Effector memory CD4-positive, alpha-beta T cell (primary cell): ENCODE measurements at places on chromosomes 5 and 9.

DNA sequence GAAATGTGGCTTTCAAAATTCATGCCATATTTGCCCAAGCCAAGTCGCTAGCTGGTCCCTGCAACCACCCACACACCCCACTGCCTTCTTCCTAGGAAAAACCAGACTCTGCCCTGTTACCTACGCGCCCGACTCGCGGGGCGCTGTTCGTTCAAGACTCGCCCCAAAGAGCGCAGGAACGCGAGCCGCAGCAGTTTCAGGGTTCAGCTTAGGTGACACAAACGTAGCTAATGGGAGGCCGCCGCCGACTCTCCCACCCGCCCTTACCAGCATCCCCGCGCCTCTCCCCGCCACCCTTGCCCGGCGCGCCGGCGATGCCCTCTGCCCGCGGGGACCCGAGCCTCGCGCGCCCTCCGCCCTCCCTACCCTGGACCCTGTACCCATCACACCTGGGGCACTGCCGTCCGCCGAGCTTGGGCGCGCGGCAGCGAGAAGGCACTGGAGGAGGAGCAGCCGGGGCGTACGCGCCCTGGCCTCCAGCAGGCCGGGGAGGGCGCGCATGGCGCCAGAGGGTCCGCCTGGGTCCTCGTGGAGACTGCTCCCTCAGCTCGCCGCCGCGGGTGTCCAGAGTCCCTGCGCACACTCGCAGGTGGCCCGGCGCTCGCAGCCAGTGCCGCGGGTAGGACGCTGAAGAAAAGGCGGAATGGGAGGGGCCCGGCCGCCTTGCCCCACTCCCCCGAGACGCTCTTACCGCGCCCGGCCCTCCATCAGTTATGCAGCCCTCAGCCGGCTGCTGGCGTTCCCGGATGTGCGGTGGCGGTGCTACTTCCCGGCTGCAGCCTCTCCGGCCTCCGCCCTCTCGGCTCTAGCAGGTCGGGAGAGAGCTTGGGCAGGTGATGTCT lies at the start of gene EMB:
TSS of gene EMB (minus strand) at position 638 of the 842 bp plus-strand sequence. CDS start at position 501, 137 bp downstream.
- peak within 1 kb of the TSS; percentile 93 for H3K4me3 ChIP-seq
- H3K36me3 ChIP-seq = no peaks in the 10 kb centered on the region
- H3K4me1 ChIP-seq = peaks cover 36% of the 10 kb centered on the region
- H3K27me3 ChIP-seq = no peaks in the 10 kb centered on the region
- DNase-seq = peak; percentile 70

- no peak within 1 kb of the TSS for H3K27ac ChIP-seq
- no peaks in the 10 kb centered on the region for H3K36me3 ChIP-seq
- H3K4me3 ChIP-seq = no peak within 1 kb of the TSS
- H3K27me3 ChIP-seq = no peaks in the 10 kb centered on the region
Observed at GRCh38 chr9:104618104-104618503, at the start of gene OR13C9. Gene OR13C9 (minus strand): TSS chr9:104618204. CDS start chr9:104618204, 0 bp downstream.

- no peak within 1 kb of the TSS for H3K4me3 ChIP-seq
- H3K27me3 ChIP-seq = peaks cover 5% of the 10 kb centered on the region
- no peak for DNase-seq
- no peaks in the 10 kb centered on the region for H3K4me1 ChIP-seq
Observed at GRCh38 chr5:135452321-135453030, at the start of gene TIFAB. Gene TIFAB (minus strand): TSS chr5:135452351. CDS start chr5:135449939, 2,412 bp downstream.

DNA sequence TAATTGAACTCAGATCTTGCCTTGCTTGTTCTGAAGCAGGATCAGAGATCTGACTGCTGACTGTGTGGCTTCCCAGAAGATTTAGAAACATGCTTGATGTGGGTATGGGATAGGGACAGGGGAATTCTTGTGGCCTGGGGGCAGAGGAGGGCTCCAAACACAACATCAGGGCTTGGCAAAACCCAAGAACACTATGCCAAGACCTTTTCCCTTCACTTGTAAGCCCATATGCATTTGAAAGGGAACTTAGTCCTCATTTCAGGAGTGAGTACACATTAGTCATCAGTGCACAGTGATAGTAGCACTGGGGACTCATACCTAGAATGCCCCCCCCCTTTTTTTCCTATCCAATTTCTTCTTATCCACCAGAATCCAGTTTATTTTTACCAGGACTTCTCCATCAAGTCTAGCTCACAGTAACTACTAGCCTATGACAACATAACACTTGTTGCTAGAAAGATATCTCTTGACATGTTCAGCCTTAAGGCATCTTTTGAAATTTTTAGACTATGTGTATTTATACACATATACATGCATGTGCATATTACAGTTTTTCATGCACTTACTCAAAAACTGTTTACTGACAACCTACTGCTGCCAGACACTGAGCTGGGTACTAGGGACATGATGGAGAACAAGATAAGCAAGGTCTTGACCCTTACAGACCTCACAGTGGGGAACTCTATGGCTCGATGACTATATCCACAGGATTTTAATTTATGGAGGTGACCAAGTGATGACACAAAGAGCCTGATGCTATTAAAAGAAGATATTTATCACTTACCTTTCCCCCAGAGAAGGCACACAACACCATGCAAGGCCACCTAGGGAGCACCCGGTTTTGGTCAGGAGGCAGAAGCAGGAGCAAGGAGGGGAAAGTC lies 158.3 kb upstream of the MAP3K1 start:
- H3K4me3 ChIP-seq = no peak overlapping the region
- H3K4me1 ChIP-seq = no peaks in the 10 kb centered on the region
- H3K27ac ChIP-seq = no peak overlapping the region
- DNase-seq = no peak

DNA sequence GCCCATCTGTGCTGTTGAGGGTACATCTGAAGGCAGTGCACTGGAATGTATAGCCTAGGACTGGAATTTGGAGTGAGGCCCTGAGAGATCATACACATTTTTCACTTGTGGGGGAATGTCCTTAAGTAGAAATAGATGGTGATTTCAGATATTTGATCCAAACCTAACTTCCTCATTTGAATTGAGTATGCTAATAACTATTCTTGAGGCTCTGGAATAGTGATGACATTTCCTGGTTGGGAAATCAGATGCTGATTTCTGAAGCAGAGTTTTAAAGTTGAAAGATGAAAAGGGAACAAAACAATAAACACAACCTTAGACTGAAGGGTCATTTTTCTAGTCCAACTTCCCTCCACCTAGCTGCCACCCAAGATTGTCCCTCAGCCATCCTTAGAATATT lies 163.0 kb upstream of the CCDC152 start:
- H3K4me3 ChIP-seq = no peak overlapping the region
- no peaks in the 10 kb centered on the region for H3K36me3 ChIP-seq
- no peaks in the 10 kb centered on the region for H3K27me3 ChIP-seq
- no peak overlapping the region for H3K27ac ChIP-seq

- H3K36me3 ChIP-seq = no peaks in the 10 kb centered on the region
- no peak for DNase-seq
- peaks cover 3% of the 10 kb centered on the region for H3K27me3 ChIP-seq
Observed at GRCh38 chr9:16871336-16872151, 1.1 kb upstream of the BNC2 start.

GRCh38 chr5:114332925-114333324 lies 28.9 kb upstream of the KCNN2 start:
- no peak overlapping the region for H3K4me3 ChIP-seq
- H3K36me3 ChIP-seq = no peaks in the 10 kb centered on the region
- H3K27ac ChIP-seq = no peak overlapping the region
- no peak for DNase-seq
- no peaks in the 10 kb centered on the region for H3K27me3 ChIP-seq
- H3K4me1 ChIP-seq = no peaks in the 10 kb centered on the region
